Activated T-helper 1 cell treated with Interleukin-2 at 50 U/mL for 16 hours (primary cell): ENCODE measurements at places on chromosomes 1 and 21.

DNA sequence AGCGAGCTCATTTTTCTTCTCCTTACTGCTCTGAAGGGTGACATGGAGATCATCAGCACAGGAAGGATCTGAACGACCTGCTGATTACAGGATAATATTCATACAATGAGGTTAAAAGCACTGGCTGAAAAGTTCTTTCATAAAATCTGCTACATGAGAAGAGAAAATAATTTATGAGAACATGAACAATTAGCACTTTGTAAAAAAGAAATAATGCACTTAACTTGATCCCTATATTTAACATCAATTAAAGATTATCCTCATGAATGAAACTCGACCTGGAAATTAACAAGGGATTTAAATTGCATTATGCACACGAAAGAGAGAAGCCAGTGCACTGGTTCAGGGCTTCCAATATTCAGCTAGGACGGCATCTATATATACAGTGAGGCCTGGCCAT lies 46.6 kb downstream of the RRAGC start:
- DNase-seq = no peak

GRCh38 chr1:80542231-80542630 lies 1258.5 kb upstream of the ADGRL2 start:
- DNase-seq = no peak

DNA sequence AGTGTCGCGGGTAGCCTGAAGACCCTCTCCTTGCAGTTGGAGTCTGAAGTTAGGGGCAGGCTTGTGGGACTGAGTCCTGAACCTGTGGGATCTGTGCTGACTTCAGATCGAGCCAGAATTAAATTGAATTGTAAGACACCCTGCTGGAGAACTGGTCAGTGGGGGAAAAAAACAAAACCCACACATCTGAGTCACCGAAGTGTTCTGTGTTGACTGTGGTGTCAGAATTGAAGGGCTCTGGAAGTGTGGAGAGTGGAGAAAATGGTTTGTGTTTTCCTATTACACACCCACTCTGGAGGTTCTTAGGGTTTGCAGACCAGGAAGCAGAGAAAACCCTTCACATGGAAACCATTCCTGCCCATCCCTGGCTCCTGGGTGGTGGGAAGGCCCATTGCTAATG lies 209.5 kb upstream of the GALNT2 start:
- no peak for DNase-seq

DNA sequence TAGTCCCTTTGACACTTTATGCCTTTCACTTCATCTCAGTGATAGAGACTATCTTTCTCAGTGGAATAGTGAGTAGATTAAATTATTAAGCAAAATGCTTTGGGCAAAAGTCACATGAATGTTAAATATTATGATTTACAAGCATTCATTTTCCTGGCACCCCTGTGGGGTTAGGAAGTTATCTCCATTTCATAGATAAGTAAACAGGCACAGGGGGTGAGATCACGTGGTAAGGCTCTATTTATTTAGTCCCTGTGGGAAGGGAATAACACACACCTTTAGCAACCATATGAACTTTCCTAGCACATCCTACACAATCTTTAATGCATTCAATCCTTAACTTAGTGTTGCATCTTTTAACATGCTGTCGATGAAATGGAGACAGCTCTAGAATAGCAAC lies 12.3 kb downstream of the PSMB2 start:
- no peak for DNase-seq

- DNase-seq = no peak
These were observed 59.9 kb upstream of the ERRFI1 start for GRCh38 chr1:8086055-8086454.

DNA sequence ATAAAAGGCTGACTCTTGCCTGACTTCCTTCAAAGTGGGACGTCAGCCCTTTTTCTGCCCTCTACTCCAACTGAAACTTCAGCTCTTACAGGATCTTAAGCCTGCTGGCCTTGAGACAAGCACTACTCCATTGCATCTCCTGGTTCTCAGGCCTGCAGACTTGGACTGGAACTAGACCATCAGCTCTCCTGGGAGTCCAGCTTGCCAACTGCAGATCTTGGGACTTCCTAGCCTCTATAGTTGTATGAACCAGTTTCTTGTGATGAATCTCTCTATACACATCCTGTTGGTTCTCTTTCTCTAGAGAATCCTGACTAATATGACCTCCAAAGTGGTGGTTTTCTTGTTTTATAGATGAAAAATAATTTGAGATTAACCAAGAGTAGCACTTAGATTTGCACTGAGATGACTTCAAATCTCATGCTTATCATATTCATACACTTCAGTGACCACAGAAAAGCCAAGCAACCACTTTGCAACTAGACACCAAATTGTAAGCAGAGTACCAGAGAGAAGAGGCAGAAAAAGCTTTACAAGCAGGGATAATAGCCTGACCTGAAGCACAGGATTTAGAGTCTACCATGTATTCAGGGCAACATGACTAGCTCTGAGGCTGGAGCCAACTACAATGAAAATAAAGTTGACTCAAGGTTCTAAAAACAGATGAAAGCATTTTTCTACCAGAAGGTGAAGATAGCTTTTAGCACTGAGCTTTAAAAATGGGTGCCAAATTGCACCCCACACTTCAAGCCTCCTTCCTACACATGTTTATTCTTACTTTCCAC lies 661.3 kb upstream of the USP24 start:
- DNase-seq = no peak

DNA sequence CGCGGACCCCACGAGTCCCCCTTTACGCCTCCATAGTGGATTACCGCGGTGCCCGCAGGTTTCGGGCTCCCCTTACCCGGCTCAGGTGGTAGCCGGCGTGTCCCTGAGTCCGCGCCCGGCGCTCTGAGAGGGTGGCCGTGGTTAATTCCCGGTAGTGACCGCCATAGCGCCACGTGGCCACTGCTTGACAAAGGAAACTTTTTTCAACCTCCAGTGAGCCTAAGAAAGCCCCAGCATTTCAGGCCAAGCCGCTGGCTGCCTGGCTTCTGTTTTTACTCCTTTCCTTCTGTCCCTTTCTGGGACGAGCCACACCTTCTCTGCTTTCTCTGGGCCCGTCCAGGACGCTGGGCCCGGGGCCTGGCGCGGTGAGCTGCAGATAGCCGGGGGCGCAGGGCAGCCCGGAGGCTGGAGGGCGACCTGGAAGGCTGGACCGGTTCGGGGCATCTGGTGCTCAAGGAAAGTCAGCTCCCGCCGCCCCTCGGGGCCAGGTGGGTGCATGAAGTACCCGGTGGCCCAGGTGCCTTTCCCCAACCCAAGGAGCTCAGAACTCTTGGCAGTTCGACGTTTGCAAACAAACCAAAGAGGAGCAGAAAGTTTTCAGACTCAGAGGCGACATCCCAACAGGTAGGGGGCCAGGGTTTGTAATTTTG lies 540 bp upstream of the C1orf198 start:
- DNase-seq = no peak

DNA sequence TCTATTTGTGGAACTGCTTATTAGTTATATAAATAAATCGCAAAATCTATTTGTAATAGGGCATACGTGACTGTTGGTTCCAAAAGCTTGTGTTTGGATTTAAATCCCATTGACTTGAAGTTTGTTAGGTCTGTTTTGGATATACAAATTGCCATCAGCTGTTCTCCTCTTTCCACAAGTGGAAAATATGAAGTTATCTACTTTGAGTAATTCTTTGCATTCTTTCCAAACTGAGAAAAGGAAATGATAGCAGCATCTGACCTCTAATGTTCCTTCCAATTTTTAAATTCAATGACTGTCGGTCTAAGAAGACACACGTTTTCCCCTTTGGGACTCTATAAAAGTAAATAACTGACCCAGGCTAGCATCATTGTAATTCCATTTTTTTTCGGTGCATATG lies 165.7 kb upstream of the SGIP1 start:
- no peak for DNase-seq

DNA sequence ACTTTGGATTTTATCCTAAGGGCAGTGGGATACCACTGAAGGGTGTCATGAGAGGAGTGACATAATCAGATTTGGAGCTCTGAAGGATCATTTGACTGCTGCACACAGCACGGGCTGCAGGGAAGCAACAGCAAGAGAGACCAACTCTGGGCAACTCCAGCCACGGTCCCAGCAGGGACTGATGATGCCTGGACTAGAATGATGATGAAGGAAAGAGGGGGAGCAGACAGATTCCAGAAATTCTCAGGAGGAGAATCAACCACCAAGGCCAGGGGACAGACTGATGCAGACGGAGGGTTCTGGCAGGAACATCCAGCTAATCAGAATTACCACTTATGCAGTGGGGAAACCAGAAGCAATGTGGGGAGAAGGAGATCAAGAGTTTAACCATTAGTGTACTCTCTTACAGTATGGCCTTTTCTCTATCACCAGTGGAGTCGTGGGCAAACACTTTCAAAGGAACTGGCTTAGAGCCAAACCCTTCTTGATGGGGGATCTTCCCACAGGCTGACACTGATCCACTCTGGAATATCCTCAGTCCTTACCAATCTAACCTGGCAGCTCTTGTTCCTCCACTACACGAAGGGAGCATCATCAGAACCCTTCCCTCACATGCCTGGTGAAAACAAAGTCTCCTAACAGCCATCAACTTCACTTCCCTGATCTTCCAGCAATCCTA lies 3.3 kb downstream of the URB1 start:
- DNase-seq = no peak

DNA sequence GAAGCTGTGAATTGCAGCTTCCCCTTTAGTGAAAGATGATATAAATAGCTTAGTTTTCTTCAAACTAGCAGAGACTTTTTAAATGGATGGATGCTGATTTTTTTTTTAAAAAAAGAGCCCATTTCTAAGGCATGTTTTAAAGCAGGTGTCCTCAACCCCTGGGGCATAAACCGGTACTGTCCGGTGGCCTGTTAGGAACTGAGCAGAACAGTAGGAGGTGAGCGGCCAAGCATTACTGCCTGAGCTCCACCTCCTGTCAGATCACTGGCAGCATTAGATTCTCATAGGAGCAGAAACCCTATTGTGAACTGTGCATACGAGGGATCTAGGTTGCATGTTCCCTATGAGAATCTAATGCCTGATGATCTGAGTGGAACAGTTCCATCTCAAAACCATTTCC lies 31.2 kb downstream of the CR1L start:
- DNase-seq = no peak

- no peak for DNase-seq
These were observed 90.4 kb downstream of the SLC30A10 start for GRCh38 chr1:219837994-219838294.

GRCh38 chr1:160398823-160399222 lies 1.5 kb upstream of the VANGL2 start:
- DNase-seq = no peak

- DNase-seq = no peak
These were observed 40.3 kb downstream of the ACBD6 start for GRCh38 chr1:180462102-180462501.

- DNase-seq = no peak
These were observed 2.9 kb downstream of the GFI1 start for GRCh38 chr1:92483610-92484471.

DNA sequence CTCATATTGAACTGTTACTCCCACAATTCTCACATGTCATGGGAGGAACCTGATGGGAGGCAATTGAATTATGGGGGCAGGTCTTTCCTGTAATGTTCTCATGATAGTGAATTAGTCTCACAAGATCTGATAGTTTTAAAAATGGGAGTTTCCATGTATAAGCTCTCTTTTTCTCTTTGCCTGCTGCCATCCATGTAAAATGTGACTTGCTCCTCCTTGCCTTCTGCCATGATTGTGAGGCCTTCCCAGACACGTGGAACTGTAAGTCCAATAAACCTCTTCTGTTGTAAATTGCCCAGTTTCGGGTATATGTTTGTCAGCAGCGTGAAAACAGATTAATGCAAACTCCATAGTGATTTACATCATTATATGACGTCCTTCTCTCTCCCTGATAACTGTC lies 759.7 kb upstream of the RGS18 start:
- no peak for DNase-seq

- DNase-seq = no peak
These were observed 542.5 kb upstream of the DAB1 start for GRCh38 chr1:57966340-57966739.

- DNase-seq = no peak
These were observed 7.8 kb upstream of the HSD17B7 start for GRCh38 chr1:162782671-162783070.

DNA sequence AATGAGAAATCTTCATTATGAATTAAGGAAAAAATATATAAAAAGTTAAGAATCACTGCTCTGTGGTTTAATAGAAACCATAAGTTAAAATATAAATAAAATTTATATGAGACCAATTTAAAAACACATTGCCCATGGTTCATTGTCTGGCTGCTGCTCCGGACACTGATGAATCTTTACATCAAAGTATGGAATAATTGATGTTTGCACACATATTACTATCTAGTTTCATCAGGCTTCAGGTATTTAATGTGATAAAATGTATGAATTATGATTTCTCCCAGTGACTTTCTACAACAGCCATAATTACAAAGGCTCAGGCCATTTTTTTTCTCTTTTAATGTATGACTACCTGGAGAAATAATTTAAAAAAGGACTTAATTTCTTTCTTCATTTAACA lies 599.1 kb upstream of the PRMT6 start:
- no peak for DNase-seq

DNA sequence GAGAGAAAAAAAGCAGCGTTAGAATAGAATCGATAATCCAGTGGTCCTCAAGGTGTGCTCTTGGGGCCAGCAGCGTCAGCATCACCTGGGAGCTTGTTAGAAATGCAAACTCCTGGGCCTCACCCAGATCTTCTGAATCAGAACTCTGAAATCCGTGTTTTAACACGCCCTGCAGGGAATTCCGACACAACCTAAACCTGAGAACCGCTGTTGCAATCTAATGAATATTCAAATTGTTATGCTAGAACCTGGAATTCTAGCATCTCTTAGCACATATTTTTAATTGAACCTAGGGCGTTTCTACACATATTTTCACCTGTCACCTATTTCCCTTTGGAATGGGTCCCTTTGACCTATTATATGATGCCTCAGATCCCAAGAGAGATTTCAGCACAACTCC lies 175.7 kb downstream of the PSMG1 start:
- no peak for DNase-seq

- no peak for DNase-seq
These were observed 153.5 kb downstream of the TGFBR3 start for GRCh38 chr1:91732291-91733107.
